ENCODE measurements at places on chromosomes 12 and 14. TPM values are rescaled to one million over a fixed set of nuclear protein-coding genes. Genes with fewer than 3 reads are reported as not detected.

Gene PPFIA2
- total RNA-seq = 31.1 TPM

GRCh38 chr12:100857418-100857817, 62.8 kb downstream of the ANO4 start:
- DNase-seq = no peak

DNA sequence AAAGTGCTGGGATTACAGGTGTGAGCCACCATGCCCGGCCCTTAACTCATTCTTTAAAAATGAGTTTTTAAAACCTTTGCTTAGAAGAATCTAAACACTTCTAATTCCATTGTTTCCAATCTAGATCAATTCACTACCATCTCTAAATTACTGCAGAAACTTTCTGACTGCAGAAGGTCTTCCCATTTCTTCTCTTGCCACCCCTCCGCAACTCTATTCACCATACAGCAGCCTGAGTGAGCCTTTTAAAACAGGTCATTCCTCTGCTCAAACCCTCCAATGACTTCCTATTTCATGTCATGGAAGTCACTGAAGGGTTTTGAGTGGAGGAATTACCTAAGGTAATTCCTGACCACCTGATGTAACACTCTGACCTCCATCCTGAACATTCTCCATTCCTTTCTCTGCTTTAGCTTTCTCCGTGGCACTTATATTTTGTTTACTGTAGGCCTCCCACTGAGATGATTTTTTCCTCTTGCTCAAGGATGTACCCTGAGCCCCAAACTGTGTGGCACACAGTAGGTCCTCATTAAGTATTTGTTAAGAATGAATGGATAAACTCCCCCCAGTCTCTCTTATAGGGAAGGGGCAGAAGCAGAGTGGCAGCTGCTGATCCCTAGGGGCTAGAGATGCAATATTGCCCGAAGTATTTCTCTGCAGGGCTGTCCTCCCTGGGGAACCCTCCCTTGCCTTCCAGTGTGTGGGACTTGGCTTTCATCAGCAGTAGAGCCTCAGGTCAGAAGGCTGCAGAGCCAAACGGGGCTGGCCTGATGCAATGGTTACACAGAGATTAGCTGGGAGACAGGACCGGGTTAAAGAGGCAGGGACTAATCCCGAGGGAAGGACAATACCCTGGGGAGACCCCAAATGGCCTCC, 1.2 kb downstream of the DDIT3 start:
- DNase-seq = peak; percentile 78

Gene CD69
- total RNA-seq = not detected

DNA sequence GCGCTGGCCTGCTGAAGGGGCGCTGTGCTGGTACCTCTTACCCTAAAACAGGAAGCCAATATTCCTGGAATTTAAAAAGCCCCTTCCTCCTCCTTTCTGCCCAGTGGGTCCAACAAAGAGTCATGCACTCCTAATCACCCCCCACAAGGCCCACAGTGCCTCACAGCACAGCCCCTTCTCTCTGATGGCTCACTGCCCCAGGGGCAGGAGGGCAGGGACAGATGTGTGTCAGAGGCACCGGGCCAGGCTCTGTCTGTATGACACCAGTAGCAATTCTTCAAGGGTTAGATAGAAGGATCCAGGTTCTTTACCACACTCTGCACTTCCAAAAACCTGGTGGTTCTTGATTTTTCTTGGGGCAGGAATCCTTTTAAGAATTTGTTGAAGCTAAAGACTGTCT, 8.9 kb downstream of the MYH6 start:
- no peak for DNase-seq
